ENCODE measurements at places on chromosomes 13 and 19.

- DNase-seq: peak; percentile 63
These were observed 28.8 kb upstream of the LRCH1 start for GRCh38 chr13:46523972-46524752.

DNA sequence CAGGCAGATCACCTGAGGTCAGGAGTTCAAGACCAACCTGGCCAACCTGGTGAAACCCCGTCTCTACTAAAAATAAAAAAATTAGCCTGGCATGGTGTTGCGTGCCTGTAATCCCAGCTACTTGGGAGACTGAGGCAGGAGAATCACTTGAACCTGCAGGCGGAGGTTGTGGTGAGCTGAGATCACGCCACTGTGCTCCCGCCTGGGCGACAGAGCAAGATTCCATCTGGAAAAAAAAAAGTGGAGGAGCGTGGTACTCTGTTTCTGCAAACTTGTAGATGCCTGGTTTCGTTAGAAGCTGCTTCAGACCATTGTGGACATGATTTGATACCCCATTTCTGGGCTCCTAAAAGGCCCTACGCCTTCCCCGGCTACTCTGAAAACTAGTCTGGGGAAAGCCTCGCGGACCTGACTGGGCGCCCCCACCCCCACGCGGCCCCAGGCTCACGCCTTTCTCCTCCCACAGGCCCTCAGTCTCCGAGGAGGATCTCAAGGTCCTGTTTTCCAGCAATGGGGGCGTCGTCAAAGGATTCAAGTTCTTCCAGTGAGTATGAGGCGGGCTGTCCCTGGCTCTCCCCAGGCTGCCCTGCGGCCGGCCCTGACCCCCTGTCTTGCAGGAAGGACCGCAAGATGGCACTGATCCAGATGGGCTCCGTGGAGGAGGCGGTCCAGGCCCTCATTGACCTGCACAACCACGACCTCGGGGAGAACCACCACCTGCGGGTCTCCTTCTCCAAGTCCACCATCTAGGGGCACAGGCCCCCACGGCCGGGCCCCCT lies 11.5 kb downstream of the PLPPR3 start:
- DNase-seq: no peak

DNA sequence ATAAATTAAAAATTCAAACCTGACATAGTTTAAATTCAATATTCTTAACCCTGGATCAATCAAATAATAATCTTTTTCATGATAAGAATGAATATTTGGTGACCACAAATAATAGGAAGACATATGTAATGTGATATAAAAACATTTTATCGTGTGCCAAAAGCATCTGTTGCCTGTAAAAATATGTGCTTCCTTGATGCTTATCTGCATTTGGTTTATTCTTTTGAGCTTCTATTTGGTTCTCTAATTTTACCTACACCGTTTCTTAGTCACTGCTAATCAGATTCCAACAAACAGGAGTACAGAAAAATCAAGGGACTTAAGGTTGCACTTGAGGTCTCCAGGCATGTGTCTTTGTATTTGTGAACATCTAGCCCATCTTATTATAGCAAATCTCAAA lies 274.5 kb downstream of the DCT start:
- DNase-seq: no peak

GRCh38 chr19:16259385-16260159 lies 61.9 kb downstream of the AP1M1 start:
- no peak for DNase-seq

DNA sequence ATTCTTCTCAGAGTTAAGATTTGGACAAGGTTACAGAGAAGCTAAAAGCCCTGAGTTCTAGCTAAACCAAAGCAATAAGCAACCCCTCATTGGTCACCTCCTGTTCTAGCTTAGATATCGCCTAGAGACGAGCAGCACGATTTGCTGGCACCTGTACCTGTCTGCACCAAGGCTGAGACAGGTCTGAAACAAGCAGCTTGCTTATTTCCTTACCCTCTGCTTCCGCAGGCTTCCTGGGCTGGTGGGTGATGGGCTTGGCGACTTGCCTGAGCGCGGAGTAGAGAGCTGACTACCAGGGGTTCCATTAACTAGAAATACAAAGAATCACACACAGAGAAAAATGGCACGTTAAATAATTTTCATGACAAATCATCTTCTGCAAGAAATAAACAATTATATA lies 276.9 kb downstream of the DCLK1 start:
- DNase-seq: no peak

GRCh38 chr19:15365264-15365663 lies 14.3 kb downstream of the AKAP8 start:
- no peak for DNase-seq

GRCh38 chr13:80011448-80012212 lies 329.3 kb downstream of the SPRY2 start:
- DNase-seq: no peak

- DNase-seq: no peak
These were observed 655 bp downstream of the DENND1C start for GRCh38 chr19:6480848-6481415.

DNA sequence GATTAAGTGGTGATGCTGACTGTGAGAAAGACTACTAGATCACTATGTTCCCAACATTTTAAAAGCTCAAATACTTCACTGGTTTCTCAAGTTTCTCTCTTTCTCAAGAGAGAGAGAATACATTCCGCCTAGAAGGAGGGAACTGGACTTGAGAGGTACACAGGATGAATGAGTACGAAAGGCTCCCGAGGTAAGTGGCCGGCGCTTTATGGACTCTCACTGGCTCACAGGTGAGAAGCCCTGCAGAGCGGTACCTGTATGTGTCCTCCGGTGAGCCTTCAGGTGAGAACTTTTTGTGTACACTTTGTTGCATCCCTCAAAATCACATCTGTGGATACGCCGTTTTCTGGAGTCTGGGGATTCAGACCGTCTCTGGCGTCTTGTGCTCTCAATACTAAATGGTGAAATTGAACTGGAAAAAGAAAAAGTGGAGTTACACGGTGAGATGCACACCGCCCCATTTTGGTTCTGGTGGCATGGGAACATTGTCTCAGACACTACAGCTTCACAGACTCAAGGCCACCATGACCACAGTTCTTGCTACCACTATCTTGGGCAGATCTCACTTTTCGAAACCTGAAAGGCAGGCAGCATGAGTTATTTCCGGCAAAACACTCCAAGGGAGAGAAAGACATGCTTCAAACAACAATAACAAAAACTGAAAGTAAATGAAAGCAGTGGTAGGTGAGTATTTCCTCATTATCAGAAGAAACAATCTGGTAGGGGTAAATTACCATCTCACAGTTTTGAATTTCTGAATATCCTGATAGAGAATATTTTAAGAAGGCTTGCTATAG lies 418.9 kb downstream of the KLF12 start:
- no peak for DNase-seq

- DNase-seq: no peak
These were observed 154.2 kb downstream of the ZNF486 start for GRCh38 chr19:20321139-20321763.

- DNase-seq: no peak
These were observed 64.9 kb downstream of the DNAJC3 start for GRCh38 chr13:95741584-95742563.

DNA sequence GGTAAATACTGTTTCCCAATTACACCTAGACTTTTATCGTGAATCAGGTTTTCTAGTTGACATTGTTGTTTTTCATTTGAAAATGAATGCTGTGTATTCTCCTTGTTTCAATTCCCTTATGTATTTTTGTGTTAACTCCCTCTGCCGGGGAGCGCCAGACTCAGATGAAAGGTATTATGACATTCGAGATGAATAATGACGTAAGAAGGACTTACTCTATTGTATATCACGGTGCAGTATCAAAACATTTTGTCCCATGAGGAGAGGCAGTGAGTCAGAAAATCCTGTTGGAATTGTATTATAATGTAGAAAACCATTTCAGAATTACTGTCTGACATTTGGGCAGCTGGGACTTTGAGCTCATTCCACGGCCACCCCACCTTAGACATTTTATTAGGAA lies 61.6 kb downstream of the LRCH1 start:
- no peak for DNase-seq

DNA sequence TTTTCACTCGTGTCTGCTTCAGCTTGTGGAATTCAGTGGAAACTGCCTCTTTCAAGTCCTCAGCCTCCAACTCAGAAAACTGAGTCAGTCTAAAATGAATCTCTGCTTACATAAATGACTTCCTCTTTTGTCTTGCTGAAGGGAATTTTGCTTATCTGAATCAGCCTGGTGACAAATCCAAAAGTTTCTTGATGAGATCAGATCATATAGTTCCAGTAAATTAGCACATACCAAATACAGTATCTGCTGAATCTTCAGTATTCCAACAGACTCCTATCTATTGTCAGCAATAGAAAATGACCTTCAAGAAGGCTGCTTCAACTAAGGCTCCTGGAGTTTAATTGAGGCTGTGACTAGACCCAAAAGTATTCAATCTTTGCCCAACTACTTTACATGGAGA lies 290.0 kb downstream of the MZT1 start:
- DNase-seq: no peak

- DNase-seq: no peak
These were observed 737.1 kb upstream of the SPRY2 start for GRCh38 chr13:81078048-81078447.

DNA sequence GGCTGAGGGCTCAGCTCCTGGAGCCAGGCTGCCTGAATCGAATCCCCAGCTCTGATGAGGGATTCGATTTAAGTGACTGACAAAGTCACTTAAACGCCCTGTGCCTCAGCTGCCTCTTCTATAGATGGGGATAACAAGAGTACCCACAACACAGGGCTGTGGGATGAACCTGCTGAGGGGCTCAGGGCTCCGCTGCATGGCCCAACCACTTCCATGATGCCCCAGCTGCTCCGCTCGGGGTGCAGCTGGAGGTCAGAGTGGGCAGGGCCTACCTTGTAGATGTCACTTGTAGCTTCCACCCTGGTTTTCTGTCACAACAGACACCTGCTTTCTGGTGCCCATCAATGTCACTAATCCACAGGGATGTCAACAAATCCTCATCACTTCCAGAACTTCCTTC lies 39.2 kb downstream of the STK24 start:
- DNase-seq: no peak

- no peak for DNase-seq
These were observed 9.8 kb downstream of the TPRX1 start for GRCh38 chr19:47794526-47794925.

GRCh38 chr19:13130886-13131490 lies 12.9 kb downstream of the NACC1 start:
- no peak for DNase-seq

- no peak for DNase-seq
These were observed 18.9 kb upstream of the ENOX1 start for GRCh38 chr13:43805681-43806128.

- DNase-seq: peak; percentile 6
These were observed 802 bp upstream of the FREM2 start for GRCh38 chr13:38685974-38686576.

- no peak for DNase-seq
These were observed 70.1 kb downstream of the NALCN start for GRCh38 chr13:101346161-101346560.

- peak; percentile 76 for DNase-seq
These were observed 5.3 kb downstream of the DHPS start for GRCh38 chr19:12676384-12676792.

- no peak for DNase-seq
These were observed 76.9 kb downstream of the SIPA1L3 start for GRCh38 chr19:37983916-37984315.

DNA sequence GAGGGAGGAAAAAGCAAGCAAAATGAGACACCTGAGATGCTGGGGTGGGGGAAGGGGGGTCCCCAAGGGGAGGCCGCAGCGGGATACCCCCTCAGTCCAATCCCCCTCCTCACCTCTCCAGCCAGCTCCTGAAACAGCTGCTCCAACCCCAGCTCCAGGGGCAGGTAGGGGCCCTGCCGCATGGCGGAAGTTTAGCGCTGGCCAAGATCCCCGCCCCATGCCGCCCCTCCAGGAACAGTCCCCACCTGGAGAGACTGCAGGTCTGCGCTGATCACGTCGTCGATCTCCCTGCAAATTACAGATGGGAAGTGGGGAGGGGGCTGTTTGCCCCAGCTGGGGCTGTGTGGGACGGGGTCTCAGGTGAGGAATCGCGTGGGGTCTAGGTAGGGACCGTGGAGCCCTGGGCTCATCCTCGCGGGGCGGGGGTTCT lies 9.0 kb downstream of the CAPN12 start:
- DNase-seq: peak; percentile 34

- no peak for DNase-seq
These were observed 4.4 kb downstream of the CKAP2 start for GRCh38 chr13:52459668-52460067.

DNA sequence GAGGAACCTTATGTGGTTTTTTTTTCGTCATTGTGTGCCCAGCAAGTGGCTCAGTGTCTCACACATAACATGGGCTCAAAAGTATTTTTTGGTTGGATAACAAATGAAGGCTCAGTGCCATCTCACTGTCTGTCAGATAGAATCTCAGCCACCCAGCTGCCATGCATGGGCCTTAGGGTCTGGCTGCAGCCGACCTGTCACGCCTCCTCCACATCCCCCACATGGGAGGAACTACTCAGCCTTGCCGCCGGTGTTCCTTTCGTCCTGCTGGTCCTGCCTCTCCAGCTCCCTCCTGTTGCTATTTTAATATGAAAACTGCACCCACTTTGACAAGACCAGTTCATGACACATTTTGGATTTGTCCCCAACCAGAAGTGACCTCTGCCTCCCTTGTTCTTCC lies 121.2 kb downstream of the SHISA2 start:
- DNase-seq: no peak

GRCh38 chr13:67515895-67516294 lies 285.8 kb upstream of the PCDH9 start:
- peak; percentile 28 for DNase-seq

- DNase-seq: no peak
These were observed 39.9 kb downstream of the ZNF611 start for GRCh38 chr19:52694921-52695320.

GRCh38 chr19:38666663-38667511 lies 19.4 kb downstream of the ACTN4 start:
- peak; percentile 85 for DNase-seq
